Stimulated activated CD8-positive, alpha-beta memory T cell treated with anti-CD3 and anti-CD28 coated beads, Interleukin-2, amount 100 ng/mL, for 1 hour (primary cell): ENCODE measurements at places on chromosomes 3 and 15.

GRCh38 chr3:133457025-133457424 is 57.2 kb downstream of the BFSP2 start:
- no peak for DNase-seq

GRCh38 chr3:3157484-3157883 is 22.0 kb downstream of the CRBN start:
- DNase-seq: no peak

DNA sequence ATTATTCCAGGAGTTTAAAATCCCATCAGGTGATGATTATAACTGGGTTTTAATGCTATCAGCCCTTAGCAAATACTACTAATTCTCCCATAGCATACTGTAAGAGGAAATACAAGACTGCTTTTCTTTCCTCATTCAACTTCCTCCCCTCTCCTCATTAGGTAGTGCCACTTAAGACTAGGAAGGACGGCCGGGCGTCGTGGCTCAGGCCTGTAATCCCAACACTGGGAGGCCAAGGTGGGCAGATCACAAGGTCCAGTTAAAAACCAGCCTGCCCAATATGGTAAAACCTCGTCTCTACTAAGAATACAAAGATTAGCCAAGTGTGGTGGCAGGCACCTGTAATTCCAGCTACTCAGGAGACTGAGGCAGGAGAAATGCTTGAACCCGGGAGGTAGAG is 14.7 kb downstream of the NDUFAF1 start:
- DNase-seq: no peak

DNA sequence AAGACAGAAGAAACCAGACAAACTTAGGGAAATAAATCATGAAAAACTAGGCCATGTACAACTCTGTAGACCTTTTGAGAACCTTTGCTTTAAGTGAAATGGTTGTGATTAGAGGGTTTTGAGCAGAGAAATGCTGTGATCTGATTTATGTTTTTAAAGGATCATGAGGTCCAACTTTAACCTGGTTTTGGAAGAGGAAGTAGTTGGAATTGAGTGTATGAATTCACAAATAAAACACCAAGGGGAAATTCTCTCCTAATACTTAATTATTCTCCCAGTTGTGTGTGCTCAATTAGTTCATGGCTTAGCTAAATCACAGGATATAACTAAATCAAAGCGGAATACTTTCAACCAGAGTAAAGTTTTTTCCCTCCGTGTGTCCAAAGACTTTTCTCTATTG is 45.5 kb upstream of the MCF2L2 start:
- no peak for DNase-seq

DNA sequence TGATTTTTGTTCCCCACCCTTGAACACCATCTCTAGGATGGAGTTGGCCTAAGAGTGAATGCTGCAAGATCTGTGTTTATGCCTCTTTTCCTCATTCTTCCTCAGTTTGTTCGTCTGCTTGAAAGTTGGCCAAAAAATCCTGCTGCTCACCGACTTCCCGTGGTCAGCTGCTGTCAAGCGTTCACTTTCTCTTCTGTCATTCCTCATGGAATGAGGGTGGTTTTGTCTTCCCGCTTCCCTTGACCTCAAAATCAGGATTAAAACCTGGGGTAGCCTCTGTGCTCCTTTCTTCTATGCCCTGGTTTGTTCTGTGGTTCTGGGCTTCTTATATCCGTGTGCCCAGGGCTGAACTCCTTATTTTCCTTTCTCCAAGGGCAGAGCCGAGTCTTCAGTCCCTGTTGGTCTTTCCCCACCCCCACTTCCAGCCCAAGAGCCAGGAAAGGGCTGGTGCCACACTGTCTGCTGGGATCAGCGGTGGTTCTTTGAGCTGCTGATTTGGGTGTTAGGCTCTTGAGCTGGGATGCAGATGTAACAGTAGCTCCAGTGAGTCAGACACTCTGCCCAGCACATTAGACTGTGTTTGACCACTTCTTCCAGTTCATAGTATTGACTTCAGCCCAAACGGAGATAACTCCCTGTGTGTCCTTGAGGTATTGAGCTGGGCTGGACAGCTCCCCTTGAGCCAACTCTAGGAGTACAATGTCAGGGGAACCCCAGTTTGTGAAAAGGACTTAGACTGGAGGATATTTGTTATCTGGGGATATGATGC is 2.3 kb downstream of the SERF2 start:
- DNase-seq: no peak

GRCh38 chr3:72175296-72175858 is 390.4 kb upstream of the PROK2 start:
- no peak for DNase-seq

DNA sequence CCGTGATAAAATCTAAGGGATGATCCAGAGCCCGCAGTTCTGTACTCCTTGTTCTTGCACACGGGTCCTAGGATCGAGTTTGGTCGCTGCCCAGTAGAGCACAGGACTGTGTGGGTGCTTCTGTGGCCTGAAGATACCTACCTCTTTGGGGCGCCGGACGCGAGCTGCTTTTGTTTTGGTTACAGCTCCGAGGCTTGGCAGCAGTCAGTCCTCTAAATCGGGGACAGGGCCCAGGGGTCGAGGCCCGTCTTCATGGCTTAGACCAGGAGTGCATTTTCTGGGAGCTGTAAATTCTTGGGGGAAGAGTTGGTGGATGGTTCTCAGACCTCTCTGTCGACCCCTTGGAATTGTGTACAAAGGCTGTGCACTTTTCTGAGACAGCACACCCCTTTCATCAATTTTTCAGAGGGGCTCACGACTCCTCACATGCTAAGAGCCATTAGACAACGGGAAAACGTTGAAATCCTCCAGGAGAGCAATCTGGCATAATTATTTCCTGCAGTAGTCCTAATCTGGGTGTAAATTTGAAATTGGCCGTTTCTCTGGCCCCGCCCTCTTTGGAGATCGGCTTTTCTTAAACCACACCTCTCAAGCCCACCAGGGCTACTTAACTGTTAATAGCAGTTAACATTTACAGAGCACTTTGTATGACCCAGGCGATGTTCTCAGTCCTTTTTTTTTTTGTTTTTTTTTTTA is 928 bp downstream of the CEP97 start:
- no peak for DNase-seq

DNA sequence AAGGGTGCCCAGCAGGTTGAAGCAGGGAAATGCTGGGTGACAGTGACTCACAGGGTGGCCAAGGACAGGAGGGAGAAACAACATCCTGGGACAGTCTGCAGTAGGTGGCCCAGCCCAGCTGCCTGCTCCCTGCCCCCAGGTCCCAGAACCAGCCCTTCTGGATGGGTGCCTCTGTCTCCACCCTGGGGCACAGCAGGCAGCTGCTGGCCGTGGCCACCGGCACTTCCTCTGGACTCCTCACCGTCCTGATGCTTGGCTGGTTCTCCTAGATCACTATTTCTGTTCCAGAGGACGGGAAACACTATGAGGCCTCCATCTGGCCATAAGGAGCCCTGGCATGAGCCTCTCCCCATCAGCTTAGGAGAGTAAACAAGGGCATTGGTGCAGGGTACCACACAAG is 258.9 kb downstream of the XXYLT1 start:
- DNase-seq: no peak

DNA sequence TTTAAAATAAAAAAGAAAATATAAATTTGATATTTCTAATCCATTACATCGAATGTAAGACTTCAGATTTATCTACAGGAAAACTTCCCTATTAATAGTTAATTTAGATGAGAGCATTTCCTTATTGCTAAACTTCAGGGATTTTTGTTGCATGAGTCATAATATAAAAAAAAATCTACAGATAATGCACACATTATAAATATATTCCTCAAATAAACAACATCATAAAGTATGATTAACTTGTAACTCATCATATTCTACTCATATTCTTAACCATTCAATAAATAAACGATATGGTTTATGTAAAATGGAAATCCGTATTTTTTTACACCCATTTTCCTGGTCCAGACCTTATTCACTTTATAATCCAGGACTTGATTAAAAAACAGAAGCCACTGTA is 477.0 kb downstream of the EPHA3 start:
- no peak for DNase-seq

GRCh38 chr3:127779747-127780146 is 42.6 kb downstream of the MGLL start:
- no peak for DNase-seq

DNA sequence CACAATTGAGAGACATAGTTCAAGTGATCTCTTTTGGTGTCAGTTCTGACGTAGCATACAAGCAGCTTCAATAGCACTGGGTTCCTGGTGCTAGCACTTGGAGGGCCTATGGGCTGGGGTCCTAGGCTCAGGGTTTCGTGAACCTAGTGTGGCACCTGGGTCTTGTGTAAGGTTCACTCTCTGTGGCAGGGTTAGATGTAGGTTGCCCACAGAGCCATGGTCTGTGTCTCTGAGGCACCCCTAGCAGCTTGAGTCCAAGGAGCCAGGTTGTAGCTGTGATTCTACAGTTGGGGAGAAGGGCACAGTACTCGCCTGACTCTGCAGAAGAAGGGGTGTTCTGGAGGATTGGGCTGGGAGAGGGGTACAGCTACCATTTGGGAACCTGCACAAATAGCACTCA is 282.6 kb upstream of the LRRC3B start:
- DNase-seq: no peak

DNA sequence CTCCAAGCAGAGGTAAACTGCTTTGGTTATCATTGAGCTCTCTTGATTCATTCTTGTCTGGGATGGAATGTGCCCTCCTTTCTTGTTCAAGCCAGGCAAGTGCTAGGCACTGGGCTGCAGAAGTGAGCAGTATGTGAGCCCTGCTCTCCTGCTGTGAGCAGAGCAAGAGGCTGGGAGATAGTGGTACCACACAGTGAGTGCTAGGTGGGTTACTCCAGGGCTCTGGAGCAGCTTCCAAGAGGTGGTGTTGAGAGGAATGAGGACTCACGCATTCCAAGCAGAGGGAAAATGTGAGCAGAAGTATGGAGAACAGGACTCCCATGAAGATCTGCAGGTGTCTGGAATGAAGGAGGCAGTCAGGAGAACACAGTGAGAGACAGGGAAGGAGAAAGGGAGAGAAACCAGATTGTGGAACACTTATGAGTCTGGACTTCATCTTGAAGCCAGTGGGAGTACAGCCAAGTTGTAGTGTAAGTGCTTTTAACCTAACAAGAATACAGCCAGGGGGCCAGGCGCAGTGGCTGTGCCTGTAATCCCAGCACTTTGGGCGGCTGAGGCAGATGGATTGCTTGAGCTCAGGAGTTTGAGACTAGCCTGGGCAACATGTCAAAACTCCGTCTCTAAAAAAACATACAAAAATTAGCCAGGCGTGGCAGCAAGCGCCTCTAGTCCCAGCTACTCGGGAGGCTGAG is 199.9 kb upstream of the CTDSPL start:
- DNase-seq: no peak

- DNase-seq: no peak
Observed at GRCh38 chr3:37729119-37729518, 132.6 kb upstream of the CTDSPL start.

GRCh38 chr3:134827213-134827612 is 32.2 kb downstream of the EPHB1 start:
- DNase-seq: no peak

DNA sequence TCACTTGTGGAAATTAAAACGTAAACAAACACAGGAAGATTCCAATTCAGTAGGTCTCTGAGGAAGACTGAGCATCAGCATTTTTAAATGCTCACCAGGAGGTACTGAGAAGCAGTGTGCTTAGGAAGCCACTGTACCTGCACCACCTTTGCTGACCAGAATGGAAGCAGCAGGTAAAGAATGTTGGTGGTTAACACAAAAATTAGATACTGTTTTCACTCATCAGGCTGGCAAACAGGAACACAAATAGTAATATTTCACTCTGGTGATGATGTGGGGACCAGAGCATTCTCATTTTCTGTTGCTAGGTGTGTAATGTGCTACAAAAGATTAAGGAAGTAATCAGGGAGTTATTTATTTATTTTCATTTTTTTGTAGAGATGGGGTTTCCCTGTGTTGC is 29.9 kb upstream of the GHSR start:
- DNase-seq: no peak

DNA sequence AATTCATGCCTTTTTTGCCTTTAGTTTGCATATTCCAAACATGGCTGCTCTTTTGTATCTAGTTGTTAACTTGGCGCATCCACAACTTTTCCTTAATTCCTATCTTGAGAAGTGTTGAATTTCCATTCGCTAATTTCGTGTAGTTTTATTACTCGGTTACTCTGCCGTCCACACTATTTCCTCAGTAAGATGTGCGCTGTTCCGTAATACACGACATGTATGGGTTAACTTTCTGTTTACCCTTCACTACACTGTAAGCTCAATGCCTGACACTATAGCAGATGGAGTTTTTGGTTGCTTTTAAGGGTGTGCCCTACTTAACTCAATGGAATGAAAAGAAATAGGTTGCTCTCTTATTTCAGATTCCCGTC is 724 bp downstream of the RPSA start:
- no peak for DNase-seq

- DNase-seq: no peak
Observed at GRCh38 chr3:155859859-155860258, 5.6 kb upstream of the SLC33A1 start.

- no peak for DNase-seq
Observed at GRCh38 chr3:31022716-31023115, 128.3 kb upstream of the GADL1 start.

- DNase-seq: no peak
Observed at GRCh38 chr3:37910671-37911400, 49.2 kb downstream of the CTDSPL start.

DNA sequence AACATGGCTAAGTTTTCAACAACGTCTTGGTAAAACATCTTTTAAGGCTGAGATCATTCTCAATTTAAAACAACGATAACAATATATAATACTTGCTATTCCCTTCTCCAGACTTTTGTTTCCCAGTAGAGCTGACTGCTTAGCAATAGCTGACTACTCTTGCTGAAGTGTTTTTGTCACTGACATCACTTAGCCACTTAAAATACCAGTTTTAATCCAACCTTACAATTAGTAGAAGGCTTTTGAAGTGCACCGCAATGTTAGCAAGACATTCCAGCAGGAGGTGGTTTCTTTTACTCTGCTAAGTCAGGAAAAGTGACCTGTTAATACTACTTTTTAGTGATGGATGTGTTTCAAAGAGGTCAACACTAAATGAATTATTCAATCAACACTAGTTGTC is 28.7 kb upstream of the GBE1 start:
- DNase-seq: no peak

DNA sequence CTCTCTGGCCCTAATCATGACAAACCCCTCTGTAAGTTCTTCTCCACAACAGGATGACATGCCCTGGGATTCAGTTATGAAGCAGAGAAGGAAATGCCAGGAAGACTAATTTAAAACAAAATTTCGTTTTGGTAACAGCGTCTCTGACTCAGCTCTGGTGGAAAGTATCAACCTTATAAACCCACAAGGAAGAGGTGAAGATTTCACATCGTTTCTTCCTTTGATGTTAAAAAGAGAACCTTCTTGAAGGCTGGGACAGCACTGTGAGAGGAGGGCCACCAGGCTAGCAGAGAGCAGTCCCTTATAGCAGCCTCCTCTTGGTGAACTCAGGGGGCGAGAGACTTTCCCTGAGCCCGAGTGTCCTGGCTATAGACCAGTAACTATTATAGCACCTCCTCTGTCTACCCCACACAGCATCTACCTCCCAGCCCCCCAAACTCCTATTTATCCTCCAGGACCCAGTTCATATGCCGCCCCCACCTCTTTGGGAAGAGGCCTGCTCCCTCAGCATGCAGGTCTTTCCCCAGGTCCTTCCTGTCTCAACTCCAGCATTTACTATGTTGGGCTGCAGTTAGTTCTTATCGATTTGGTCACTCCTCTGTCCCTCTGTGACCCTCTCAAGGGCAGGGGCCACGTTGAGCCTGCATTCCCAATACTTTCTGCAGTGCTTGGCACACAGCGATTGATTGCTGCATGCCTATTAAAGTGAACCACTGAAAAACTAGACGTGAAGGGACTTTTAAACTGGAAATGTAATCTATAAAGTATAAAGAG is 321.5 kb upstream of the ICE2 start:
- DNase-seq: no peak

- DNase-seq: peak; percentile 20
Observed at GRCh38 chr3:107523539-107524325, 970 bp downstream of the BBX start.

GRCh38 chr3:8443829-8444791 is 57.5 kb upstream of the LMCD1 start:
- DNase-seq: no peak
